SHP77 treated with DMSO at 0.1 percent for 48 hours (cell line): ENCODE measurements at places on chromosomes 3 and 15.

DNA sequence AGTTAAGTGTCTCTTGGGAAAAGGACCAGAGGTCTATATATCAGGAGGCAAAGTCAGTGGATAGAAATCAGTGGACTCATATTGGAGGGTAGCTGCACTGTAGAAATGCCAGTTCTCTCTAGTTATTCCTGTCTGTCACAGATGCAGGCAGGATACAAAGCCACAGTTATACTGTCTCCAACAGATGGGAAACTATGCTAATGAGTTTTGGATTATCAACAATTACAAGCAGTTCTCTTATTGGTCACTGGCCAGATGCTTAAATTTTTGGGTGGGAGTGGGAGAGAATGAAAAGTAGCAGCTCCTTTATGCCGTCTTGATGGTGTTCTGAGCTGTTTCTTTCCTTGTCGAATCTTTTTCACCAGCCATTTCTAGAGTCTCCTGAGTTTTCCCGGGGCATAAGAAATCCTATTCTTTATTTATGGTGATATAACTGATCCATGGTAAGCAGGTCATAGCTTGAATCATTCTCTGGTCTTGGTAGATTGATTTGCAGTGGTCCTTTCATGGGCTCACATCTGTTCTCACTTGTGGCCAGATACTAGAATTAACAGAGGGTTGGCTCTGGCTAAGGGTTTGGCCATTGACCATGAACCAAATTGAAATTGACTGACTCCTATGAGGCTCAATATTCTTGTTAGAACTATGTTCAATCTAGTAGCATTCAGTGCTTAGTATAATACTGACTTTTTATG, 44.6 kb upstream of the RBMS3 start:
- no peak for DNase-seq

GRCh38 chr3:190361791-190362190, 26.2 kb upstream of the CLDN16 start:
- DNase-seq = no peak

- no peak for DNase-seq
These were observed 369.0 kb downstream of the ULK4 start for GRCh38 chr3:41592753-41593510.

- DNase-seq = peak; percentile 8
These were observed 29.9 kb downstream of the CGNL1 start for GRCh38 chr15:57406062-57406772.

DNA sequence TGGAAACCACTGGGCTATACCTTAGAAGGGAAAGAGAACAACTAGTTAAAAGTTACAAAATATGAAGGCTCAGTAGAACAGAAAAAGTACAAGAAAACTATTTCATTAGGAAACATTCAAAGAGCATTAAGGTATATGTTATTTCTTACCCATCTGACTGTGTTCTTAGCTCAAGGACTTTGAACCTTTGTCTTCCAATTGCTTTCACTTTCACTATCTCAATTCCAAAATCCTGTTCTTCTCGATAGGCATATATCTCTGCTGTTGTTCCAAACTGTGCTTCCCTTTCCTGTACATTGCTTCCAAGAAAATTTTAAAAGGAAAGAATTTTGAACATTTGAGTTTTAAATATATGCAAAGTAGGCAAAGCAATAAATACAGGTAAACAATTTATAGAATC, 6.9 kb downstream of the CRBN start:
- DNase-seq = no peak
